ENCODE measurements at places on chromosomes 12 and 14.
A peak's percentile ranks its signal among the peaks of the same experiment; 100 is the strongest.

DNA sequence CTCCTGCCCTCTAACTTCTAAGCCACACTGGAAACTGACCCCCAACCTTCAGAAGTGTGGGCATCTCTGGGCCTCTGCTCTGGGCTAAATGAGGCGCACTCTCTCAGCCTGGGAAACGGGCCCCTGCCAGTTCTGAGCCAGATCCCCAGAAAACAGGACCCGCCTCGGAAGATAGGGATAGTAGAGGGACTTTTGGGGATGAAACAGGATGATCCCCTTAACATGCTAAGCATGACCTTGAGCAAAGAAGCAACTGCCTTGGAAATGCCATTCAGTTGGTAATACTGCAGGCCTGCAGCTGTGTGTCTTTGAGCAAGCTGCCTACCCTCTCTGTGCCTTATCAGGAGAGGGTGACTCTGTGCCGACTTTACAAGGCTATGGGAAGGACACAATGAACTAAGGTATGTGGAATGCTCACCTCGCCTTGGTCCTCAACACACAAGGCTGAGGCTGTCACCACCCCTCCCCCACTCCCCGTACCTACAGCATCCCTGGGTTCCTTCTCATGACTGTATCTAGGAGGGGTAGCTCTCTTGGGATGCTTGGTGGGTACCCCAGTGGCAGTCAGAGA lies 54.0 kb downstream of the NCOR2 start:
- no peak for DNase-seq

DNA sequence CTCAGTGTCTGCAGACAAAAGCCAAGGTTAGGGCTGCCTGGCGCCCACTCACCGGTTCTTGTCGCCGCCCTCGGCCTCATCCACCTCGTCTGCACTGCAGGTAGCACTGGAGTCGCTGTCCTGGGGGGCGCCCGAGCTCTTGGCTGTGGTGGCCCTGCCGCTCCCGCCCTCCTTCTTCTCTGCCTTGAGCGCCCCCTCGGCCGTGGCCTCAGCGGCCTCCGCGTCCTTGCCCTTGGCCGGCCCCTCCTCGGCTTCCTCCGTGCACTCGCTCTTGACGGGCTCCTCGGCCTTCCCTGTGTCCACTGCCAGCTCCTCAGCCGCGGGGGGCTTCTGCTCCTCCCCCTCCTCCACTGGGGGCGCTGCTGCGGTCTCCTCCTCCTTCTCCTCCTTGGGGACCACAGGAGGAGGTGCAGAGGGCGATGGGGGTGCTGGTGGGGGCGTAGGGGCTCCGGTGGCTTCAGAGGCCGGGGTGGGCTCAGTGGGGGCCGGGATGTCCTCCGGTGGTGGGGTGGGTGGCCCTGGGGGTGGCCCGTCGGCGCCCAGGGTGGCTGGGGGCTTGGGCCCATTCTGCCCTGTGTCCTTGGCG lies 77.2 kb downstream of the RFLNA start:
- DNase-seq, result no peak

- no peak for DNase-seq
These were observed 44.2 kb upstream of the MANSC4 start for GRCh38 chr12:27824126-27824842.

DNA sequence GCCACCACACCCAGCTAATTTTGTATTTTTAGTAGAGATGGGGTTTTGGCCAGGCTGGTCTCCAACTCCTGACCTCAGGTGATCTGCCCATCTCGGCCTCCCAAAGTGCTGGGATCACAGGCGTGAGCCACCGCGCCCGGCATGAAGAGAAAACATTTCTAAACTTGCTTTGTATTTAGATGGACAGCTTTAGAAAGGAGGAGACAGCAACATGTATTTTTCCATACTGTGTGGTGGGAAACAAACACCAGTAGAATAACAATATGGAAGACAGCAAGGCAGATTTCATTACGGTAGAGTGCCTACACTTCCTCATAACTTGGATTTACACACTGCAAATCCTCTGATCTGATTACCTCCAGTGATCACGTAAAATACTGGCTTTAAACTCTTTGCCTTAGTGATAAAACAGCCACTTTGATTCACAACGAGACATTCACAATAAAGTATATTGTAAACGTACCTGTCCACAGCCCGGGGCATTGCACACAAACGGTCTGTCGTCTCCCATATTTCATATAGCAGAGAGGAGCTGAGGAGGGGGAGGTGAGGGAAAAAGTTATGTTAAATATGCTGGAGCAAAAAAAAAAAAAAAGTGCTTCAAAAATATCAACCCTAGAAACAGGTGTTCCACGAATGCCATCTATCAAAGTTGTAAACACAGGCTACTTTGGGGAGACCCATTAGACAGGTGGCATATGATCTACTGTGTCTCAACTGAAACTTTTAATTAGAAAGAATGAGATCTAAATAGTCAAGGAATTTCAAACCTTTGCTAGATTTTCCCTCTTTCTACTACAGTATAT lies 25.5 kb downstream of the ATF7 start:
- no peak for DNase-seq

DNA sequence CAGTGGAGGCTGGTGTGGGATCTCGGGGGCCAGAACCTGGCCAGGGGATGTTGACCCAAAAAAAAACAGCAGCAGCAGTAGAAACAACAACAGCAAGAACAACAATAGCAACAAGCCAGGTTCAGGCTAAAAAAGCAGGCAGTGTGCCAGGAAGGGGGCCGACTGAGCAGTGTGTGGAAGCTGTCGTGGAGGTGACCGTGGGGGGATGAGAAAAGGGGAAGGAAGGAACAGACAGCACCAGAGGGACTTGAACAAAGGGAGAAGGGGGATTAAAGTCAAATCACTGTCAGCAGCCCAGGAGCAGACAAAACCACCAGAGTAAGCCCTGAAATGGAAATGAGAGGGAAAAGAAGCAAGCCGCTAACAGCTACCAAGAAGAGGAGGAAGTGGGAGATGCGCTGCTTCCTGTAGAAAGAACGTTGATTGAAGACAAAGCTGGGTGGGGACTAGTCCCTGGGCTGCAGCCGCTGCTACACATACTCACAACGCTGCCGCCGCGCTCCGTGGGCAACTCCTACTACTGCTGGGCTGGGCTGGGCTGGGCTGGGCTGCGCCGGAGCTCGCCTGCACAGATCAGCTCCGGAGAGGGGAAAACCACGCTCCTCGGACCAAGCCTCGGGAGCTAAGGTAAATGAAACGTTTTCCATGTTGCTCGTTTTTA lies at the start of gene GNG2:
TSS of gene GNG2 (plus strand) at position 449 of the 661 bp plus-strand sequence. CDS start 90,067 bp downstream, outside the sequence.
- peak; percentile 64 for DNase-seq

- no peak for DNase-seq
These were observed 5.4 kb downstream of the FOS start for GRCh38 chr14:75283833-75284563.

GRCh38 chr12:26513363-26514043 lies 318.1 kb downstream of the SSPN start:
- DNase-seq, result no peak

- DNase-seq, result no peak
These were observed 482.4 kb upstream of the SOX5 start for GRCh38 chr12:24431872-24432271.

DNA sequence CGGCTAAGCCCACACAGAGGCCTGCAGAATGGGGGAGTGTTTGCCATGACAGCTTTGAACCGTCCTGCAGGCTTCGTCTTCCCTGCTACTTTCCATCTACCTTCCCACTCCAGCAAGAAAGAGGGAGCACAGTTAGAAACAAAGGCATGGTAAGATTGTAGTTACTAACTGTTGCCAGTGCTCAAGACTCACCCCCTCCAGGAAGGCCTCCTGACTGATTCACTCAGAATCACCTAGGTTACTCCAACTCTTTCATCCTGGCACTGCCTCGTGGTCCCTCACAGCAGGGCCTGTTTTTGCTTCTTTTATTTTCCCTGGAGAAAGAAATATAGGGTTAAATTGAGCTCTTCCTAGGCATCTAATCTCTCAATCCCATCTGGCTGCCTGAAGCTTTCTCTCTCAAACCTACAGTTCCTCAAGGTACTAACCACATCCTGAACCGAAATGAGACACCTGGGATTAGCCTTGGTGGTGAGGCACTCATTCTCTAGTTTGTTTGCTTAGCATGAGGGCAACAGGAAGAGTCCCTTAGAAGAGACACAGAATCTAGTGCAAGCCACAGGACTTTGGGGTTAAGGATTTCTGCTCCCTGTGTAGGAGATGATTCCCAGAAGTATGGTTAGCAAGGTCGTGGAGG lies 7.8 kb downstream of the GALNT6 start:
- DNase-seq, result no peak

DNA sequence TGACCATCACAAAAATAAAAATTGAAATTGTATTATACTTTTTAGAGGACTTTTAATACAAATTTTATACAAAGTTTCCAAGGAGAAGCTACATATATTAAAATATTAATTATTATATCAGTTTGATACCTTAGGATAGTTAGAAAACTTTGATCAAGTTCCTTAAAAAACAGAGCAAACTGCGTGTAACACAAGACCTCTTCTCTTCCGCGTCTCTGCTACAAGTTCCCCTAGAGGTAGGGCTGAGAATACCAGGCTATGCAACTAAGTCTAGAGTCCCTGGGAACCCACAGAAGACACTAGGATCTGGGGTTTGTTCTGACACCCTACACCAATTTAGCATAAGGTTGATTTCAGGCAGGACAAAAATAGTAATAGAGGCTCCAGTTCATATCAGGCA lies 319.0 kb downstream of the FOXG1 start:
- DNase-seq, result no peak

DNA sequence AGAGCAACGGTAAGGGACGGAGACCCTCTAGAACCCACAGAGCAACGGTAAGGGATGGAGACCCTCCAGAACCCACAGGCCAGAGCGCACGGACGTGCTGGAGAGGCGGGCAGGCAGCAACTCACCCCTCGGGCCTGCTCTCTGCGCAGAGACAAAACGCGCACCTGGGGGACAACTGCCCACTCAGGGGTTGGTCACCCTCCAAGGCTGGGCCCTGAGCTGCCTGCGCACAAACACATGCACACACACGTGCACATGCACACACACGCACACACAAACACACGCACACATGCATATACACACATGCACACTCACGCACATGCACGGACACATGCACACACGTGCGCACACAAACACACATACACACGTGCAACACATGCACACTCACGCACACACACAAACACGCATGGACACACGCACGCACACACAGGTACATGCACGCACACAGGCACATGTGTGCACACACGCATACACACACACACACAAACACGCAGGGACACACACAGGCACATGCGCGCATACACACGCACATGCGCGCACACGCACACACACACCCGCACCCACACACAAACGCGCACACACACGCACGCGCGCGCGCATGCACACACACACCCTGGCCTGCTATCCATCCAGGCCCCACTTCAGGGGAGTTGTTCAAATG lies 88.3 kb downstream of the NCOR2 start:
- no peak for DNase-seq

DNA sequence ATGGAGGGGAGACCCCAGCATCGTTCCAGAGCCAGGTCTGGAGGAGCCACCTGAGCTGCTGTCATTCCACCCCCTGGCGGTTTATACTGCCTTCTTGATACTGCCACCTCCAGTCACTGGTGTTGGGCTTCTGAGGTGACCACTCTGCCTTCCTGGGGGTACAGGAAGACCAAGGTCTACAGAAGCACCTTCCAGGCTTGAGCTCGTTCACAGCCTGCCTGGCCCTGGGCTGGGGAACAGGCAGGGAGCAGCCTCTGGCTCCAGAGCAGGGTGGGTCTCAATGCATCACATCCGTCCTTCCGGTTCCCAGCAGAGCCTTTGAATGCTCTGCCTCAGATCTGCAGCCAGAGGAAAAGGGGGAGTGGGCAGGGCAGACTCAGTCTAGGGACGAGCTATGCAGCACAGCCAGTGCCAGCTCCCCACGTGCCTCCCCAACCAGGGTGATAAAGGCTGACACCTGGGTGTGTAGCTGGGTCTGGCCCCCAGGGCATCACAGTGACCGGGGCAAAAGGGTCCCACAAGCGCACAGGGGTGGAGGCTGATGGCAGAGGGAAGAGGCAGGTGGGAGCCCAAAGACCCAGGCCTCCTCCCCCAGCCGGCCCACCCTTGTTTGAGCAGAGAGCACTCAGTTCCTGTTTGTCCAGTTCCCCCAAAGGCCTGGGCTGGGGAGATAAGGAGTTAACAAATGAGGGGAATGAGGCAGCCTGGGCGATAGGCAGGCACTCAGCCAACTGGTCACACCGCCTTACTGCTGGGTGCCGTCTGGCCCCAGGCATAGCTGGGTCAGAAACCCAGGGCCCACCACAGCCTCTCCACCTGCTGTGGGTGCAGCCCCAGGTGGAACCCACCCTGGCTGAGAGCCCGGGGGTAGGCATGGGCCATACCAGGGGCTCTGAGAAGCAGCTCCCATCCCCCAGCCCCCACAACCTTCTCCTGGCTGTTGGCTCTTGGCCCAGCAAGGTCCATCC lies 17.1 kb downstream of the DEGS2 start:
- no peak for DNase-seq

DNA sequence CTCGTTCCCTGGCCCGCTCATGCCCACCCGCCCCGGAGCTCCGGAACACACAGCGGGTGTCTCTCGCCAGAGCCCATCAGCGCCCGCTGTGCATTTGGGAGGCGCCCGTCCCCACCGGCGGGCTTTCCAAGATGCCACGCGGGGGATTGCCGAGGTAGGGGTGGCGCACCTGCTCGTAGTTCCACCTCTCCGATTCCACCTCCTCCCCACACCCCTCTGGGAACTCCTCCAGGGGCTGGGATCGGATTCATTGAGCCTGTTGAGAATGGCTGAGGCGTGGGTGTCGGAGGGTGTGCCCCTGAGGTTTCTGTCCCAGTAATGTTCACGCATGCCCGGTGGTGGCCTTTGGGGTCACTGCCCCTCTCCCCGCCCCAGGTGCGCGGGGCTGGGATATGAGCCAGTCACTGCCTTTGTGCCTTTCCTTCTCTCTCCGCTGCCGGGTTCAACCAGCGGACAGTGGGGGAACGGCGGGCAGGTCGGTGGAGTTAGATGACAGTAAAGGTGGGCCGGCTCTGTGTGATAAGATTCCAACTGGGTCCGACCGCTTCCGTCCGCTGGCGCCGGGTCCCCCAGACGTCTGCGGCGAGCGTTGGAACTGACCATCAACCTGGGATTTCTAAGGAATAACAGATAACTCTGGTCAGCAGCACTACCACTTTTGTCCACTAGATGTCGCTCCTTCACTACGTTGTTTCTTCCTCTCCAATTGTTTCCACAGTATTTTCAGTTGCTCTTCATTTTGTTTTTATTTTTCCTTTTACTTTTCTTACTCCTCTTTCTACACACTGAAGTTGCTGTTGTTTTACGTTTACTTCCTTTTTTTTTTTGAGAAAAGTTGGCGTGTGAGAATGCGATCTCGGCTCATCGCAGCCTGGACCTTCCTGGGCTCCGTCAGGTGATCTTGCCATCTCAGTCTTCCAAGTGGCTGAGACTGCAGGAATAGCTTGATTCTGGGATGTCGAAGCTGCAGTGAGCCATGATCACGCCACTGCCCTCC lies 178.1 kb upstream of the ALG10B start:
- peak; percentile 33 for DNase-seq

DNA sequence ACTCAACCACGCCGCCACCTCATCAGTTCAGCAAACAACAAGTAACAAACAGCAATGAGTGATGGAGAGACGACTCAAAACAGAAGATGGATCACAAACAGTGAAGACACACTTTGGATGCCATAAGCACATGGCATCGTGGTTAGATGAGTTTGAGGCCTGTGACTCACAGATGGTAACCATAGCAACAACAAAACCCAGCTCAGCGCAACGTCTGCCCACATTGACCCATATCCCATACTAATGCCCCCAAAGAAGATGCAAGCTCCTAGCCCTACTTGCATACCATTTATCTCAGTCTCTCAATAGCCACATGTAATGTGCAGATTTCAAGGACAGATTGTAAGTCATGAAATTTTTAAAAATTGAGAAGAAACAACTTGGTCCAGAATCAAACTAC lies 1322.3 kb upstream of the TMEM132C start:
- DNase-seq, result no peak
